ENCODE measurements at places on chromosomes 2 and 18.

- no peak for DNase-seq
Observed at GRCh38 chr2:36477746-36478145, 120.2 kb downstream of the FEZ2 start.

DNA sequence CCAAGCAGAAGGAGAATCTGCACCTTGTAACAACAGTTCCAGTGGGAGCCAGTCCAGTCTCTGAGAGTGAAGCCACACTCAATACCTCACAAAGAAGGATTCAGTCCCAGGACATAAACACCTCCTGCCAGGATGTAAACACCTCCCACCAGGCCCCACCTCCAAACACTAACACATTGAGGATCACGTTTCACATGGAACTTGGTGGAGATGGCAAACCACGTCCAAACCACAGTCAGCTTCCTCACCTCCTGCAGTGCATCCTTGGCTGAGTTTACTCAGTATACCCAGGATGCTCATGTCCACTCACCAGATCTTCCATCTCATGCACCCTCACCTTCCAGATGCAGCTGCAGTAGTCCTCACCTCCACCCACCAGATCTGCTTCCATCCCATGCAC is 37.8 kb upstream of the TMEM18 start:
- DNase-seq = no peak

GRCh38 chr2:44155666-44156446 is 12.8 kb upstream of the PPM1B start:
- no peak for DNase-seq

- no peak for DNase-seq
Observed at GRCh38 chr2:222722327-222722946, 51.0 kb downstream of the MOGAT1 start.

DNA sequence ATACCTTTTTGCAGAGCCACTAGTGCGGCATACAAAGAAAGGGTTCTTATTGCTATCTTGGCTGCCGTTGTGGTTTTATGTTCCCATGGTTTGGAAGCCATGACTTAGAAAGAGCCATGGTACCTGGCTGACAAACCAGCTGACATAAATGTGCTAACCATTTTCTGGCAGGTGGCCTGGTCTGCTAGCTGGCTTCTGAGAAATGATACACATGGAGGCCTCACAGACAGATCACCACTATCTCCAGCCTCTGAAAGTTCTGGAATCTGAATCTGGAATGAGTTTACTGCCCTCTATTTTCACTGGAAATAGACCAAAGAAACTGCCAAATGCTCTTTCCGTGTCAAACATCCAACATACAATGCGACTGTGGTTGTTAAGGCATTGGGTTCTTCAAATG is 123.7 kb downstream of the QPCT start:
- no peak for DNase-seq

DNA sequence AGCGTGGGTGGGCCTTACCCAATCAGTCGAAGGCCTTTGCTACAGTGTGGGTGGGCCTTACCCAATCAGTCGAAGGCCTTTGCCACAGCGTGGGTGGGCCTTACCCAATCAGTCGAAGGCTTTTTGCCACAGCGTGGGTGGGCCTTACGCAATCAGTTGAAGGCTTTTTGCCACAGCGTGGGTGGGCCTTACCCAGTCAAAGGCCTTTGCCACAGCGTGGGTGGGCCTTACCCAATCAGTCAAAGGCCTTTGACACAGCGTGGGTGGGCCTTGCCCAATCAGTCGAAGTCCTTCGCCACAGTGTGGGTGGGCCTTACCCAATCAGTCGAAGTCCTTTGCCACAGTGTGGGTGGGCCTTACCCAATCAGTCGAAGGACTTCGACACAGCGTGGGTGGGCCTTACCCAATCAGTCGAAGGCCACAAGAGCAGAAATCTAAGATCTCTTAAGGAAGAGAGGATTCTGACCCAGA is 16.3 kb upstream of the GAL3ST2 start:
- no peak for DNase-seq

Measured in NCI-H1694 treated with DMSO at 0.1 percent for 48 hours (cell line).